ENCODE measurements at places on chromosomes 16 and 17.

DNA sequence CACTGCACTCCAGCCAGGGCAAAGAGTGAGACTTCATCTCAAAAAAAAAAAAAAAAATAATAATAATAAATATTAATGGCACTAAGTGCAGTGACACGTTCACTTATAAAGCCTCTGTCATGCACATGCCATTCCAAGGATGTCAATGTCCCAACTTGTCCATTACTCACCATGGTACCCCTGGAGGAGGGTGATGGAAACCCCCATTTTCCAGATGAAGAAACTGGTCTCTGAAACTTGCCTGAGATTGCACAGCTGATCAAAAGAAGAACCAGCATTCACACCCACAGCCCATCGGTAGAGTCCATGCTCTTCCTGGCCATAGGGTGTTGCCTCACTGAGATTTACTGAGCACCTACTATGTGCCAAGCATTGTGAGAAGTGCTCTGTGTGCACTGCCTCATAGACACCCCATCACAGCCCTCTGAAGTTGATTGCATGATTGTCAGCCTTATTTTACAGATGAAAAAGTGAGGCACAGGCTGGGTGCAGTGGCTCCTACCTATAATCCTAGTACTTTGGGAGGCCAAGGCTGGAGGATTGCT is 123.7 kb downstream of the ABCC1 start:
- no peaks in the 10 kb centered on the region for H3K36me3 ChIP-seq
- no peak overlapping the region for H3K4me3 ChIP-seq

GRCh38 chr16:75294773-75295459 is 43.5 kb upstream of the BCAR1 start:
- no peak overlapping the region for H3K27ac ChIP-seq
- H3K4me1 ChIP-seq, result no peaks in the 10 kb centered on the region
- H3K36me3 ChIP-seq, result peaks cover 65% of the 10 kb centered on the region
- no peak overlapping the region for H3K4me3 ChIP-seq
- no peak for ATAC-seq

GRCh38 chr17:76079956-76080767 is 1.2 kb downstream of the ZACN start:
- H3K27ac ChIP-seq, result no peak overlapping the region
- peaks cover 32% of the 10 kb centered on the region for H3K36me3 ChIP-seq
- H3K4me1 ChIP-seq, result peaks cover 43% of the 10 kb centered on the region
- H3K27me3 ChIP-seq, result peaks cover 50% of the 10 kb centered on the region
- no peak overlapping the region for H3K4me3 ChIP-seq

GRCh38 chr17:80365001-80365965 is 49.7 kb upstream of the ENDOV start:
- no peak overlapping the region for H3K4me3 ChIP-seq
- no peak overlapping the region for H3K27ac ChIP-seq
- no peaks in the 10 kb centered on the region for H3K27me3 ChIP-seq
- no peaks in the 10 kb centered on the region for H3K36me3 ChIP-seq

DNA sequence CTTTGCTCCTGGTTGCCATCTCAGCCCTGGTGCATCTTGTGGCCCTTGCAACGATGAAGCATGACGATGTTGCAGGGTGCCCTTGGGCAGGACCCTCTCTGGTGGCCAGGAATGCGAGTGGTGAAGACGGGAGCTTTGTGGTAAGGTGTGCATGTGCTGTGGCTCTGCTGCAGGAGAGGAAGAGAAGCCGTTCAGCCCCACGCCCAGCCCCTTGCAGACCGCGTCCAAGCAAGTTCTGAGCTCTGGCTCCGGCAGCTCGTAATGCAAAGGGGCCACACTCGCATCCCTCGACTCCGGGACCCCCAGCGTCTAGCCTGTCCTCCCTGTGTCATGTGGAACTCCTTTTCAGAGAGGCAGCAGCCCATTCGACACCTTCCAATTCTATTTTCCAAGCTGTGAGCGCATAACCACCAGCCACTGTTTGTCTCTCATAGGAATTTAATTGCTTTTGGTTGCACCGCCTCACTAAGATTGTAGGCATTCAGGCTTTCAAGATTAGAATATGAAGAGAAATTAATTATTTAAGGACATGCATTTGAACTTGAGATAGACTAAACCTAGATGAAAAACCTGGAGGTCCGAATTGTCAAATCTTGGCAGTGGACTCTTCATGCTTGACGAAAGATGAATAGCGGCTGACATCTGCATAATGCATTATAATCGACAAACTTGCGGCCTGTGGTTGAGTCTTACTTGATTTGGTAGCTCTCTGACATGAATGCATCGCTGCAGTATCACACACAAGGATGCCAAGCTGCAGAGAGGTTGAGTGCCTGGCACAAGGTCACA is 21.1 kb upstream of the KCNG4 start:
- peaks cover 42% of the 10 kb centered on the region for H3K27me3 ChIP-seq
- no peaks in the 10 kb centered on the region for H3K4me1 ChIP-seq
- no peak overlapping the region for H3K4me3 ChIP-seq
- no peaks in the 10 kb centered on the region for H3K36me3 ChIP-seq
- no peak overlapping the region for H3K27ac ChIP-seq
- no peak for ATAC-seq
